Suppressor macrophage treated with lipopolysaccharide for 4 hours (primary cell): ENCODE measurements at places on chromosomes 5 and 9.

GRCh38 chr9:129776938-129777768 is 24.3 kb upstream of the PTGES start:
- peak; percentile 100 for DNase-seq

GRCh38 chr5:17275289-17276158 is 58.1 kb downstream of the BASP1 start:
- DNase-seq = no peak

DNA sequence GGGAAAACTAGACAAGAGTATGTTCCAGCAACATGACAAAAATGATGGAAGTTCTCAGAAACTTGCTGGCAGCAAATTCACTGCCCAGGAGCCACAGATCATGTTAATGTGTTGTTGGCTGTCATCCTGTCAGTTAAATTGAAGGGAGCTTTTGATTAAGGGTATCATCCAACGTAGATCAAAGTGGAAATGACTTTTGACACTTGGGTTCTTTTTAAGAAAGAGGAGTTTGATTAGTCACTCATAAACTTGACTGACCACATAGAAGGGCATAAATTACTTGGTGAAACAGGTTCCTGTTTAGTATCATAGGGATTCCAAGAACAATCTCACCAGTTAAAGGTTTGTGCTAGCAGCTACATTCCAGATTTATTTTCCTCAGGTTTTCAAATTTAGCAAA is 288.7 kb downstream of the CSNK1G3 start:
- DNase-seq = no peak

GRCh38 chr9:79555474-79556089 is 16.2 kb upstream of the TLE4 start:
- DNase-seq = no peak

- DNase-seq = peak; percentile 50
Measured at GRCh38 chr5:123512611-123513461, 859 bp downstream of the CSNK1G3 start.

DNA sequence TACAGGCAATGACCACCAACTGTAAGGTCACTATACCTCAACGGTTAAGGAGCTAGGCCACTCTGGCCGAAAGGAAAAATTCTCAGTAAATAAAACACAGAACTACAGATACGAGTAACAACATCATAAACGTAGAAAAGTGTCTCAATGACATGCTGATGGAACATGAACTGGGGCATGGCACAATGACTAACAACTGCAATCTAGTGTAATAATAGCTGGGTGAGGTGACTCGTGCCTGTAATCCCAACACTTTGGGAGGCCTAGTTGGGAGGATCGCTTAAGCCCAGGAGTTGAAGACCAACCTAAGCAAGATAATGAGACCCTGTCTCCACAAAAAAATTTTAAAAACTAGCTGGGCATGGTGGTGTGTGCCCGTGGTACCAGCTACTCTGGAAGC is 9.8 kb upstream of the RAPGEF6 start:
- no peak for DNase-seq

DNA sequence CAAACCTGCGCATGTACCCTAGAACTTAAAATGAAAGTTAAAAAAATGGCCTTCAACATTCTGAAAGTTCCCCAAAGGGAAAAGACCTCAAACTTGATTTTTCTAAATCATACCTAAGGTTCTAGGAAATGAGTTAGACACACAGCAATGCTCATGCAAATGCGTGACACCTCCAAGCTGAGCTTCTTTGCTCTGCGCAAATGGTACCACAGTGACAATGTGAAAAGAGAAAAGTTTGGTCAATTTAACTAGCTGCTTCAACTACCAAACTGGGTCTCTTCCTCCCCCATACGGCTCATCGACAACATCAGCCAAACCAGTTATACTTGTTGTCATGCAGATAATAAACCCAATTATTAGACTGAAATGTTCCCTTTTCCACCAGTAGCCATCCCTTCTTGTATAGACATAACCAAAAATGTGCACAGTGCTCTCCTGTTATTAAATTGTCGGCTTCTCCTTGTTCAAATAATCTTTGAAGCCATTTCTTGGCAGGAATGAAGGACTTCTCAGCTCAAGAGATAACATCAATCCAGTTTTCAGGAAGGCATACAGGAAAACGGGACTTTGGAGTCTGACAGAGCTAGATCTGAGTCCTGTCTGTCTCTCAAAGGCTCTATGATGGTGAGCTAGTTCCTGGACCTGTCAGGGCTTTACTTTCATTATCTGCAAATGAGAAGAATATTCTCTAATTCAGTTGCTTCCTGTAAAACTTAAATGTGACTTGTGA is 185.6 kb upstream of the NR3C1 start:
- no peak for DNase-seq

DNA sequence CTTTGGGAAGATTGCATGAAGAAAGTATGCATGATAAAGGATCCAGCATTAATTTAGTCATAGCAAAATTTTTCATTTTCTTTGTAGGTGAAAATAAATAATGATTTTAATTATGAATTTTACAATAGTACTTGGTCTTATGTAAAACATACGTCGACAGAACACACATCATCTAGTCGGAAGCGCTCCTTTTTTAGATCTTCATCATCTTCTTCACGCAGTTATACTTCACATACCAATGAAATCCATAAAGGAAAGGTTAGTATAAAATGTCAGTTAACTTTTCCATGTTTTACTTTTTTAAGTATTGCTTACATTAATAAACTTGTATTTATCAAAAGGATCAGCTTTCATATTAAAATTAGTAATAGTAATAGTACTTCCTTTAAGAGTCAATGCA is 35.8 kb downstream of the C7 start:
- DNase-seq = no peak

- no peak for DNase-seq
Measured at GRCh38 chr5:124889486-124889825, 143.0 kb upstream of the ZNF608 start.

DNA sequence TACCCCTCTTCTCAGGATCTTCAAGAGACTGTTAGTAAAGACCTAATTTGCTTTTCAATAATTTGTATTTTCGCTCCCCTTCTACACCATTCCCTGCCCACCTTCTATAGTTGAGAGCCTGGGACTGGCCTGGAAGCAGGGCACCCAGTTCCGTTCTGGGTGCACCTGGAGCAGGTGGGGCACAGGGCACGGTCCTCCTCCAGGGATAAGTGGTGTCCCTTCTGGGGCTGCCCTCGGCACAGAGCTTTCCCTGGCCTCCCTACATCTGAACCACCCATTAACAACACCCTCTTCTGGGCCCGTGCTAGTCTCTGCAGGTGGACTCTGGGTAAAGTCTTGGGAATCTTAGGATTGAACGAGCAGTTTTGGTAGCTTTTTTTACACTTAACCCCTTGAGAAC is 92.8 kb upstream of the PANK3 start:
- no peak for DNase-seq

DNA sequence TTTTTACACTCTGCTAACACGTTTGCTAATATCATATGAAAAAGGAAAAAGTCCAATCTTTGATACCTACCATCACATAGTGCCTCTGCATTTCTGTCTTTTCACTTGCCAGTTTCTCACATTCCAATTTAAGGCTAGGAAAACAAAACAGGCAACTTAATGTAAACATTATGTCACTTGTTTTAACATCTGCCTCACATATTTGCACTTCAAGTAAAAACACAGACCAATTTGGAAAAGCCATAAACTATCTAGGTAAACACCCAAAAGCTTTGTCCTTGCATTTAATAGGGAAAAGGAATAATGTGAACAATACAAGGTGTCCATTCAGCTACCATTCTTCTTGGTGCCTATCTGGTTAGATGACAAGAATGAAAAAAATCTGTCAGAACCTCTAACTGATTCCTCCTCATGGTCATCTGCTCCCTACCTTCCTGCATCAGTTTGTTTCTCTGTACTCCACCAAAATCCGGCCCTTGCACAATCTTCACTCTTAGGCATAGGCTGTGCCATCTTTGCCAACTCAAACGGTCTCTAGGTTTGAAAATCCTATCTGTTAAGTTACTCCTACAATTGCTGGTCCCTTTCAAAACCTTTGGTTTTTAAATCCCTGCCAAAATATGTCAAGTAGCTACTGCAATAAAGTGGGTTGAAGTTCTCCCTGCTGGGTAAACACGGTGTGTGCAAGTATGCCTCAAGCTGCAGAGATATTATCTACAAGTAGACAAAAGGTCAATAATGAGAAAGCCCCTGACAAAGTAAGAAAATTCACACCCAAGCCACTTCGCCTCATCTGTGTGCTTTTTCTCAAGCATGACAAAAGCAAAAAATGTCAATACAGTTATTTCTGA is 3.4 kb downstream of the TLE1 start:
- DNase-seq = peak; percentile 35

DNA sequence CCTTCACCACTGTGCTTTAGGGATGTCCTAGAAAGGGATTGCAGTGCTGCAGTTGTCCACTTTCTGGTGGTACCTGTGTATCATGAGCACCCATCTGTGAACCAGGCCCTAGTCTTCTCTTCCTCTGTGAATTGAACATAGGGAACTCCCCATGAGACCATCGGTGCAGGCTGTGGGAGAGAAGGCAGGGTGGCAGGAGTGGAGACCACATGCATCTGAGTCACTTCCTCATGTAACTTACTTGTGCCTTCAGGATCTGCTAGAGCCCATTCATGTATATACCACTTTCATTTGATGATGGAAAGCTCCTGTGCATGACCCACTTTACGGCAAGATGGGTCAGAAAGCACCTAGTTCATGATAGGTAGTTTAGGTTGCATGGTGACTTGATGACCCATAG is 478.1 kb upstream of the CDH9 start:
- DNase-seq = peak; percentile 0

GRCh38 chr9:761176-761792 is 80.2 kb upstream of the DMRT1 start:
- DNase-seq = no peak

- peak; percentile 39 for DNase-seq
Measured at GRCh38 chr5:77145666-77146065, 58.6 kb upstream of the ZBED3 start.

DNA sequence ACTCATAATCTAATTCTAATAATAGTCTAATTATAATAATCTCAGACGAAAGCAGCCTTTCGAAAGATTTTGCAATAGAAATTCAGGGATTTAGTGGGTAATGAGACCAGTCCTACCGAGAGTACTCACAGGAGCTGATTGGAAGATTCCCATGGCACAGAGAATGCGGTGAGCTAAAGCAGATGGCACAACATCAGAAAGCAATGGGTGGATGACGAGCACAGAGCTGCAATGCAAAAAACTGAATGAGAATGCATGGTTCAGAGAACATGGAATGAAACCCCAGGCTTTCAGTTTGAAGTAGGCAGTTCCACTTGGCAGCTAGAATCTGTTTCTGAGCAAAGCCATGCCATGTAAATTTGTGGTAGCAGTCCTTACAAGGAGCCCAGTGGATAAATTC is 78.2 kb upstream of the SPINK5 start:
- no peak for DNase-seq

- no peak for DNase-seq
Measured at GRCh38 chr5:93622240-93622885, 39.3 kb downstream of the NR2F1 start.

- no peak for DNase-seq
Measured at GRCh38 chr9:69471433-69471832, 146.4 kb downstream of the ENTREP1 start.

- no peak for DNase-seq
Measured at GRCh38 chr5:83764101-83764500, 43.4 kb upstream of the HAPLN1 start.

DNA sequence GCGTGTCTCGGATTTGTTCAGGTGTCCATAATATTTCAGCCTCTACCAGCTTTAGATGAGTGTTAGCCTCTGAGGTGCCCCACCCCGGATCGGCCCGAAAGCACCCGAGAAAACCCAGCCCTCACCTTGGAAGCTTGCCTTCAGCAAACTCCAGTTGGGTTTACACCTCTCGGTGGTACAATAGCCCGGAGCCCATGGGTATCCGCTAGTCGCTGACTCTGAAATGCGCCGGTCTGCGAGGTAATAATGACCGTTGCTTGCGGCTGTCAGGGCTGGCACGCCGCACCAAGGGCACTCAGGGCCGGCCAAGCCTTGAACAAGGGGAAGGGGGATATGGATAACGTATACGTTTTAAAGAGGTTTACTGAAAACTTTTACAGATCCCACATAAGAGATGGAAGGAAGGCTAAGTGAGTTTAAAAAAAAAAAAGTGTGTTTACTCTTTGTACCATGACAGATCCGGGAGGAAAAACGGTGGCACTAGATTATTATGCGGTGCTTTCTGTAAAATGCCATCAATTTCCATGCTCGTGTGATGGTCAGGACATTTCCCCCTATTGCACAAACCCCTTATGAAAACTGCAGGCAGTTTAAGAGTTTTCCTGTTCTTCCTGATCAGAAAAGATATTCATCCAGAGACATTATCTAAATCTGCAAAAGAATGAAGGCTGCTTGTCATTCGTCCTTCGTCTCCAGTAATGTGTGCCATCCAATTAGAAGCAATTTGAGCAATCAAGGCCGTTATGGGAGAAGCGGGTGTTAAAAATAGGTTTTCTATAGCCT is 124.2 kb downstream of the TMEM161B start:
- DNase-seq = no peak

DNA sequence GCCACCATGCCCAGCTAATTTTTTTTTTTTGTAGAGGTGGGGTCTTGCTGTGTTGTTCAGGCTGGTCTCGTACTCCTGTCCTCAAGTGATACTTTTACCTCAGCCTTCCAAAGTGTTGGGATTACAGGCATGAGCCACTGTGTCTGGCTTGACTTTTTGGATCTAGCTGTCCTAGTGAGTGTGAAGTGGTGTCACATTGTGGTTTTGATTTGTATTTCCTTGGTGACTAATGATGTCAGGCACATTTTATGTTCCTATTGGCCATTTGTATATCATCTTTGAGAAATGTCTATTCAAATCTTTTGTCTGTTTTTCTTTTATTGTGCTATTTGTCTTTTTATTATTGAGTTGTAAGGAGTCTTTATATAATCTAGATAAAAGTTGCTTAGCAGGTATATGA is 53.5 kb upstream of the MCCC2 start:
- peak; percentile 63 for DNase-seq
